ENCODE measurements at places on chromosomes 2 and 18. TPM values are rescaled to one million over a fixed set of nuclear protein-coding genes. Genes with fewer than 3 reads are reported as not detected.
A peak's percentile ranks its signal among the peaks of the same experiment; 100 is the strongest.

The DSC3 gene
- 9.5 TPM for total RNA-seq

The SCYGR5 gene
- not detected for total RNA-seq

The LINC00305 gene
- total RNA-seq: not detected

GRCh38 chr2:71552356-71552755 lies 99.0 kb downstream of the DYSF start:
- DNase-seq: no peak

GRCh38 chr18:21289827-21290226 lies 47.8 kb downstream of the GREB1L start:
- no peak for DNase-seq

GRCh38 chr2:12048550-12048949 lies 302.1 kb downstream of the LPIN1 start:
- DNase-seq: peak; percentile 47

GRCh38 chr2:46825939-46826568 lies 89.6 kb downstream of the MCFD2 start:
- no peak for DNase-seq

- DNase-seq: no peak
Measured at GRCh38 chr2:69830045-69830905, 815 bp downstream of the GMCL1 start.

All from spinal cord (tissue), 10 donors.